Esophagus muscularis mucosa (tissue), 4 donors: ENCODE measurements at places on chromosomes 3 and 15.

DNA sequence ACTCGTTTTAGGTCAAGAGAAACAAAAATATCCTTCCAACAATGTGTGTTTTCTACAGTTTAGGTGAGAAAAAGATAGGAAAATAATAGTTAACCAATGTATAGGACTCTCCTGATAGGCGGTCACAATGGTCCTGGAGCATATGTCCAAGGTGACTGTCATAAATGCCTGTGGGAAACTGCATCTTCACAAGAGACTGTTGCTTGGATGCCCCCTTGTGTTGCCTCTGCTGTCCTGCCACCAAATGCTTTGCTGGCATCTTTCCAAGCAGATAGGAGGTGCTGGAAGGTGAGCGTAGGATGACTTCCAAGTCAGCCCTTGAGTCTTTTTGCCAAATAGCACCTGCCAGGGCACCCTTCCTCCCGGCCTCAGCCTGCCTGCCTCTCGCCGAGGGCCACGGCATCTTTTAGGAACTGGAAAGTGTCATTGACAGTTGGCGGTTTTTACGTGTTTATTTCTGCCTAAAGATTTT, 24.1 kb upstream of the SACM1L start:
- no peak for DNase-seq

GRCh38 chr3:48502728-48503168, 1.2 kb downstream of the SHISA5 start:
- DNase-seq = no peak

- no peak for DNase-seq
These were observed 843 bp downstream of the CHRNA5 start for GRCh38 chr15:78565951-78566774.

- no peak for DNase-seq
These were observed 135.9 kb downstream of the KCNAB1 start for GRCh38 chr3:156256256-156256655.

DNA sequence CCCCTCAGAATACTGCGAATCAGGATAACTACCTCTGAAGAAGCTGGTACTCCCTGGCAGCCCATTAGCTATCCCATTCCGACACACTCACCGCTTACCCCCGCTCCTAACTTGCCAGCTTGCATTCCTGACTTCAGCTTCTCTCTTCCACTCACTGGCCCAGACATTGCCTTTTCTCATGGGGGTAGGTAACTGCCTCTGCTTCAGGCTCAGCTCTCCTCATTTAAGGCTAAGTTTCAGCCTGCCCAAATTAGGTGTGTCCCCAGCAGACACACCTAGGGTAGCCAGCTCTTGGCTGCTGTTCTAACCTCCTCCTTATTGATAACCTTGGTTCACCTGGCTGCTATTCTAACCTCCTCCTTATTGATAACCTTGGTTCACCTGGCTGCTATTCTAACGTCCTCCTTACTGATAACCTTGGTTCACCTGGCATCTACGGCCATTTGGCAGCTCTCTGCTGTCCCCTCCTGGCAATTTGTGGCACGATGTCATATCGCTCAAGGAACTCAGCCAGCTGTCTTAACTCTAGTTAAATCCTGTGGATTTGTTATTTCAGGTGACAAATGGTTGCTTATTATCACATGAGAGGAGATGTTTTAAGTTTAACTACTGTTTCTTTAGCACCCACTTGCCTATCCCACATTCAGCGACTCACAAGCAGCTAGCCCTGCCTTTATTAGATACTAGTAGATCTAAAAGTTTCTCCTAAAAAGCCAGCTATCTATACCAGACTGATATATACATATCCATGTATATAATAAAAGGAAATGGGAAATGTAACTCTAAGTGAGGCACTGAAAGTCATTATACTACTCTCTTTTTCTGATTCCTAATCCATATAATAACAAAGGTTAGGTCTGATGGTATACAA, 106.5 kb upstream of the ACP3 start:
- DNase-seq = no peak

- DNase-seq = no peak
These were observed 59.1 kb downstream of the SENP7 start for GRCh38 chr3:101453961-101454360.

DNA sequence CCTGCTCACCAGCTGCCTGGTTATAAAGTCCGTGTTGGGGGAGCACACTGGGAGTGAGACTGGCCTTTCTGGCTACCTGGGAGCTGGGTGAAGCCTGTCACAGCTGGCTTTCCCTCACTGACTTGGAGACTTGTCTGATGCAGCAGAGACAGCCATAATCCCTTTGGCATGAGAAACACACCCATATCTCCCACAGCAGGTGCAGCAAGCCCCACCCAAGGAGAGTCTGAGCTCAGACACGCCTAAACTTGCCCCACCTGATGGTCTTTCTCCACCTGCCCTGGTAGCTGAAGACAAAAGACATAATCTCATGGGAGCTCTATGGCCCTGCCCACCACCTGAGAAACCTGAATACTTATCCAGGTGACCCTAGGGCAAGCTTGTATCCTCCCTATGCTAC, 54.8 kb downstream of the NMD3 start:
- no peak for DNase-seq

- no peak for DNase-seq
These were observed 229.2 kb upstream of the MME start for GRCh38 chr3:154850921-154851320.

DNA sequence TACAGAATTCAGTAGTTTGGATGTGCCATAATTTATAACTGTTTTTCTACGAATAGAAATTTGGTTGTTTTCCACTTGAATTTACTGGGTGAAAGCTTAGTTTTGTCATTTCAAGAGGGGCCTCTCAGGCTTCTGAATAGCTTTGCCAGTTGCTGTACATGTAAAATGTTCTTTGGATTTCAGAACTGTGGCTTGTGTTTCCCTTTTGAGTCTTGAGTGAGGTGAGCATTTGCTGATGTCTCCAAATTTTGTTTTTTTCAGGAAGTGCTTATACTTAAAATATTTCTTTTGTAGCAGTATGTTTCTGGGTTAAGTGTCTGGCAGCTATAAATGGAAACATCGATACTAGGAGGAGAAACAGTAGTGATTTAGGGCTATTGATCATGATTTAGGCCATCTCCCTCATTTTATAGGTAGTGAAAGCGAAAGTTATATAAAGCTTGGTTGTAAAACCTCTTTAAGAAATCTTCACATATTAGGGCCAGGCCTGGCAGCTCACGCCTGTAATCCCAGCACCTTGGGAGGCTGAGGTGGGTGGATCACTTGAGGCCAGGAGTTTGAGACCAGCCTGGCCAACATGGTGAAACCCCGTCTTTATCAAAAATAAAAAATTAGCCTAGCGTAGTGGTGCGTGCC, 9.2 kb upstream of the TRAK1 start:
- DNase-seq = no peak
